ENCODE measurements at places on chromosomes 12 and 14.

DNA sequence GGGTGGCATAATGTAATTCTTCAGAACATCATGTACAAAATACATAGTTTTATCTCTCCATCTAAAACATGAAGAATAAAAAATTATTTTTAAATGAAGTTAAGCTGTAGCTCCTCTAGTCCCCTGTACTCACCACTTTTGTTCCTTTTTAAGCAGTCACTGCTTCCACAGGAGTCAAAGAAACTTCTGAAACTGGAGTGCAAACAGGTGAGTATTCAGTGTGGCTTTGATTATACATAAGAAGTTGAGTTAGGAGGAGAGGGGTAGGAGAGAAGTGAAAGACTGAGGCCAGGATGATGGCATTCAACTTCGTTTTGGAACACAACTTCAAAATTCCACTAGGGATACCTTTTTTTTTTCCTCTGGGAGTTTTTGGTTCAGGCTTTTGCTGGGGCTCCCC, 131.4 kb upstream of the CNTN1 start:
- no peak for DNase-seq
- H3K27me3 ChIP-seq = no peaks in the 10 kb centered on the region
- no peaks in the 10 kb centered on the region for H3K4me1 ChIP-seq

GRCh38 chr14:90969531-90970166, 90.8 kb downstream of the RPS6KA5 start:
- no peak overlapping the region for H3K27ac ChIP-seq
- DNase-seq = no peak
- no peaks in the 10 kb centered on the region for H3K36me3 ChIP-seq

DNA sequence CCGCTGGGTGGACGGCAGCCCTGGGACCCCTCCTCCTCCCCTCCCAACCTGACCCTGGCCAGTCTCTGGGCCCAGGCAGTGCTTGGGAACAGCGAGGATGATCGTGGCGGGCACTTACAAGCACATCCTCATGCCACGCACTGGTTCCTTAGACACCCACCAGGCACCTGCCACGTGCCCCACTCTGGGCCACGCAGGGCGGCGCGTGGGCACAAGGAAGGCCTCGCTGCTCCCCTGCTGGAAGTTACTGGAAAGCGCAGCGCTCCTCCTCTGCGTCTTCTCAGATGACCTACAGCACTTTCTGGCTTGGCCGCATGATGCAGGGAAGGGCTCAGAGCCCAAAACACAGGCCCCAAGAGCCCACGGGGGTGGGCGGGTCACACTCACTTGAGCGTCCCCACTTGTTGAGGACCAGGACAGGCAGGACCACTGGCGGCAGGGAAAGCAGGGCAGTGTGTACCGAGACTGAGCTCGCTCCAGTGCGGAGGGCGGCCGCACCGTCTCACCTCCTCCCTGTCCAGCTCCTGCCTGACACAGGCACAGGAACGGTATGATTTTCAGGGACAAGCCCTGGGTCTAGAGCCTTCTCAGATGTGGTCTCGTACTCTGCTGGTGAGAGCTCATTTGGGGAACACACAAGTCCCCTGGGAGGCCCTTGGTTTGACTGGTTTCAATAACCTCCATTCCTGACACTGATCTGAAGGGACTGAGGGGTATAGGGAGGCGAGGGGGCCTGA, 128.3 kb upstream of the EVL start:
- no peak overlapping the region for H3K4me3 ChIP-seq
- DNase-seq = no peak
- H3K4me1 ChIP-seq = no peaks in the 10 kb centered on the region
- H3K27me3 ChIP-seq = no peaks in the 10 kb centered on the region
- no peaks in the 10 kb centered on the region for H3K36me3 ChIP-seq

GRCh38 chr14:51981218-51981854, 8.0 kb upstream of the RTRAF start:
- no peak overlapping the region for H3K27ac ChIP-seq
- H3K4me3 ChIP-seq = no peak overlapping the region
- no peak for DNase-seq
- H3K36me3 ChIP-seq = no peaks in the 10 kb centered on the region
- H3K27me3 ChIP-seq = no peaks in the 10 kb centered on the region
- peaks cover 33% of the 10 kb centered on the region for H3K4me1 ChIP-seq

- no peaks in the 10 kb centered on the region for H3K36me3 ChIP-seq
- no peaks in the 10 kb centered on the region for H3K4me1 ChIP-seq
- no peak overlapping the region for H3K4me3 ChIP-seq
Measured at GRCh38 chr12:68097386-68097785, 62.2 kb downstream of the IFNG start.

DNA sequence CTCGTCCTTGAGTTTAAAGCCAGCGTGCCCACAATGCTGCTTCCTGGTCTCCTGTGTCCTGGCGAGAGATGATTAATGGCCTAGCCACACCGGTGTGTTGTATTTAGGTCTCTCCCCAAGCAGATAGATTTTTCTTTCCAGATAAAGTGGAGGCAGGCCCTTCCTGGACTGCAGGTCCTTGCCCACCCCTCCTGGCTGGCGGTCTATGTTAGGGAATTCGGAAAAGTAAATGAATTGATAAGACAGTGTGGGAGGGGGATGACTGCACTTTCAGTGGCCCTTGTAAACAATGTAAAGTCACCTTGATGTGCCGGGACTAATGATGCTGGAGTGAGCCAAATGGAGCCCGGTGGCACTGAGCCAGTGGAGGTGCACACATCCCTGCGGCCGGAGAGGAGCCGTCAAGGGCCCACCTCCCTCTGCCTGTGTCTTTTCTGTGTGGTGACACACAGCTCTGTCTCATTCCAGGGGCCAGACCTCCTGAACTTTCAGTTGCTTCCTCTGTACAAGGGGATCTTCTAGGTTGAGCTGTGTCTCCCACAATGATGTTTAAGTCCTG, 70.6 kb upstream of the ESRRB start:
- no peaks in the 10 kb centered on the region for H3K4me1 ChIP-seq
- H3K27ac ChIP-seq = no peak overlapping the region
- H3K4me3 ChIP-seq = no peak overlapping the region
- H3K36me3 ChIP-seq = no peaks in the 10 kb centered on the region

DNA sequence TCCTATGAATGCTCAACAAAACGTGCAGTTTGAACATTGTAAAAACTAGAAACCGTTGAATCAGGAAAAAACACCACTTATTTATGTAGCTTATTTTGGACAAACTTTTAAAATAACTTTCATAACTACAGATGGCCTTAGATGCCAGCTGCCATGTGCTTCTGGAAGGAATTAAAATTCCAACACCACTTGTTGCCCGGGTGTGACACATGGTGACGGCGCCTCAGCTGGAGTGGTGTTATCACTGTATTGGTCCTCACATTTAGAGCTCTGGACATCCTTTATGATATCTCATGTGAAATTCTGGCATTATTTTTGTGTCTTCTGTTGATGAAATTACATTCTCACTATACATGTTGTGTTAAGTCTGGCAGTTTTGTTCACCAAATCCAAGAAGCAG, 211.0 kb downstream of the IPO8 start:
- H3K4me3 ChIP-seq = peak overlapping the region; percentile 18
- no peak overlapping the region for H3K27ac ChIP-seq
- no peaks in the 10 kb centered on the region for H3K4me1 ChIP-seq
- no peak for DNase-seq
- no peaks in the 10 kb centered on the region for H3K27me3 ChIP-seq

- H3K4me3 ChIP-seq = no peak overlapping the region
- H3K27ac ChIP-seq = no peak overlapping the region
- H3K27me3 ChIP-seq = no peaks in the 10 kb centered on the region
- no peaks in the 10 kb centered on the region for H3K36me3 ChIP-seq
Measured at GRCh38 chr14:32494609-32495434, 165.7 kb downstream of the AKAP6 start.

GRCh38 chr12:109871668-109872314, 8.6 kb downstream of the GLTP start:
- no peak overlapping the region for H3K4me3 ChIP-seq
- no peaks in the 10 kb centered on the region for H3K27me3 ChIP-seq
- no peak for DNase-seq
- no peak overlapping the region for H3K27ac ChIP-seq
- H3K4me1 ChIP-seq = no peaks in the 10 kb centered on the region

GRCh38 chr12:8455271-8455670, 491 bp upstream of the CLEC6A start:
- H3K4me1 ChIP-seq = no peaks in the 10 kb centered on the region
- no peak for DNase-seq
- H3K4me3 ChIP-seq = no peak overlapping the region
- no peaks in the 10 kb centered on the region for H3K36me3 ChIP-seq

DNA sequence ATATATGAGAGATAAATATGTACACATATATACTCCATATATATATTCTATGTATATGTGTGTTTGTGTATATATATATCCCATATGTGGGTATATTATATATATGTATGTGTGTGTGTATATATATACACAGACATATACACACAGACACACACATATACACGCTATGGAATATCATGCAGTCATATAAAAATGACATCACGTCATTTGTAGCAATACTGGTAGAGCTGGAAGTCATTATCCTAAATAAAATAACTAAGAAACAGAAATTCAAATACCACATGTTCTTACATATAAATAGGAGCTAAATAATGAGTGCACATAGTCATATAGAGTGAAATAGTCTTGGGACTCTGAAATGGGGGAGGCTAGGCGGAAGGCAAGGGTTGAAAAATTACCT, 1000.2 kb downstream of the LRFN5 start:
- no peaks in the 10 kb centered on the region for H3K4me1 ChIP-seq
- no peaks in the 10 kb centered on the region for H3K36me3 ChIP-seq
- no peak overlapping the region for H3K27ac ChIP-seq
- no peak for DNase-seq
- no peaks in the 10 kb centered on the region for H3K27me3 ChIP-seq

DNA sequence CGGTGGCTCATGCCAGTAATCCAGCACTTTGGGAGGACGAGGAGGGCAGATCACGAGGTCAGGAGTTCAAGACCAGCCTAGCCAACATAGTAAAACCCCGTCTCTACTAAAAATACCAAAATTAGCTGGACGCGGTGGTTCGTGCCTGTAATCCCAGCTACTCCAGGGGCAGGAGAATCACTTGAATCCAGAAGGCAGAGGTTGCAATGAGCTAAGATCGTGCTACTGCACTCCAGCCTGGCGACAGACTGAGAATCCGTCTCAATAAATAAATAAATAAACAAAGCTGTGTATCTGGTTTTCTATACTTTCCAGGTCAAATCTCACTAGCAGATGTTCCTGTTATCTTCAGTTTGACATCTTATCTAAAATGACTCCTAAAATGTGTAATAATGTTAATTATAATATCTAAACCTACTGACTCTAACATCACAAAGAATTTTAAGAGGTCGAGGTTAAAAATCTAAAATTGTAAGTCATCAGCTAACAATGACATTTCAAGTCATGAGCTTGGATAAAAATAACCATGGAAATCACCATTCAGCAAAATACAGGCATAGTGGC, 2.4 kb upstream of the SRP54 start:
- no peaks in the 10 kb centered on the region for H3K36me3 ChIP-seq
- H3K27ac ChIP-seq = no peak overlapping the region
- peaks cover 20% of the 10 kb centered on the region for H3K4me1 ChIP-seq
- H3K4me3 ChIP-seq = no peak overlapping the region

- H3K4me3 ChIP-seq = no peak overlapping the region
- H3K36me3 ChIP-seq = no peaks in the 10 kb centered on the region
- H3K27ac ChIP-seq = no peak overlapping the region
- no peak for DNase-seq
- no peaks in the 10 kb centered on the region for H3K4me1 ChIP-seq
Measured at GRCh38 chr12:65791400-65791799, 32.9 kb upstream of the HMGA2 start.

GRCh38 chr14:69919815-69920214, 40.6 kb downstream of the SMOC1 start:
- DNase-seq = no peak
- no peak overlapping the region for H3K27ac ChIP-seq
- peaks cover 31% of the 10 kb centered on the region for H3K4me1 ChIP-seq
- no peaks in the 10 kb centered on the region for H3K27me3 ChIP-seq
- H3K4me3 ChIP-seq = no peak overlapping the region

- no peak overlapping the region for H3K4me3 ChIP-seq
- peaks cover 8% of the 10 kb centered on the region for H3K4me1 ChIP-seq
- DNase-seq = no peak
- H3K27ac ChIP-seq = no peak overlapping the region
Measured at GRCh38 chr12:58897969-58898368, 22.3 kb downstream of the LRIG3 start.

- no peaks in the 10 kb centered on the region for H3K36me3 ChIP-seq
- H3K27ac ChIP-seq = no peak overlapping the region
- H3K4me1 ChIP-seq = no peaks in the 10 kb centered on the region
- H3K27me3 ChIP-seq = no peaks in the 10 kb centered on the region
Measured at GRCh38 chr14:33377596-33378390, 439.1 kb downstream of the NPAS3 start.

GRCh38 chr12:15977999-15978951, 67.1 kb downstream of the DERA start:
- H3K4me1 ChIP-seq = no peaks in the 10 kb centered on the region
- DNase-seq = no peak
- H3K27me3 ChIP-seq = no peaks in the 10 kb centered on the region
- no peak overlapping the region for H3K4me3 ChIP-seq
- H3K27ac ChIP-seq = no peak overlapping the region
- no peaks in the 10 kb centered on the region for H3K36me3 ChIP-seq

DNA sequence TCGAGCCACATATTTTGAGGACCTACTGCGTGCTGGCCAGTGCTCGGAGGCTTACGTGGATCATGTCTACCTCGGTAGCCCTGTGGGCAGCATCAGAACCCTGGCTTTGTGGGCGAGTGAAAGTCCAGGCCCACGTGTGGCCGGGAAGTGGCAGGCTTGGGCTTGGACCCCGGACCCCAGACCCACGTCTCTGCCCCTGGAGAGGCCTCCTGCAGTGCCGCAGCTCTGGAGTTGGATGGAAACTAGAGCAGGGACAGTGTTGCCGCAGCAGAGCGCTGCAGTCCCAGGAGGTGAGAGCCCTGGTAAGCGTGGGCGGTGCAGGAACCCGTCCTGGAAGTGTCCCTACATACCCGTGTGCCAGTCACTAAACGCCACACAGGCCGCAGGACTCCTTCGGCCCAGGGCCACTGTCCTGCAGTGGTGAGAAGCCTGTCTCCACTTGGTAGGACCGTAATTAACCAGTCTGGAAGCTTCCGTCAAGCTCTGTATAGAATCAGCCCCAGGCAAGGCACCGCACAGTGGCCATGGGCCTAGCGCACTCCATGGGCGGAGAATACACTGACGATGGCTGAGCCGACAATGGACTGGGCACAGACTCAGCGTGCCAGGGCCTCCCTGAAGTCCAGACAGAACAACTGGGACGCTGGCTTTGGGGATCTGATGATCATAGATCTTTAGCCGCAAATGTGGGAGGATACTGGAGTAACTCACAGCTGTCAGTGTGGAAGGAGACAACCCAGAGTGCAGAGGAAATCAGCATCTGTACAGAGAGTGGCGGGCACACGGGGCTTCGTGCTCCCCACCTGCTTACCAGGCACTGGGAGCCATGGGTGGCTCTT, 219.5 kb downstream of the KIF26A start:
- no peak overlapping the region for H3K27ac ChIP-seq
- H3K4me3 ChIP-seq = no peak overlapping the region
- no peaks in the 10 kb centered on the region for H3K27me3 ChIP-seq
- no peaks in the 10 kb centered on the region for H3K4me1 ChIP-seq
- H3K36me3 ChIP-seq = no peaks in the 10 kb centered on the region
- no peak for DNase-seq

GRCh38 chr14:95045106-95045701, 112.1 kb downstream of the DICER1 start:
- H3K4me3 ChIP-seq = no peak overlapping the region
- no peaks in the 10 kb centered on the region for H3K36me3 ChIP-seq

GRCh38 chr12:24864796-24865125, 84.1 kb downstream of the BCAT1 start:
- H3K36me3 ChIP-seq = no peaks in the 10 kb centered on the region
- H3K27ac ChIP-seq = no peak overlapping the region
- no peaks in the 10 kb centered on the region for H3K27me3 ChIP-seq

All from testis (tissue), 5 donors.